ENCODE measurements at places on chromosomes 2 and 18. TPM values are rescaled to one million over a fixed set of nuclear protein-coding genes. Genes with fewer than 3 reads are reported as not detected.
A peak's percentile ranks its signal among the peaks of the same experiment; 100 is the strongest.

DNA sequence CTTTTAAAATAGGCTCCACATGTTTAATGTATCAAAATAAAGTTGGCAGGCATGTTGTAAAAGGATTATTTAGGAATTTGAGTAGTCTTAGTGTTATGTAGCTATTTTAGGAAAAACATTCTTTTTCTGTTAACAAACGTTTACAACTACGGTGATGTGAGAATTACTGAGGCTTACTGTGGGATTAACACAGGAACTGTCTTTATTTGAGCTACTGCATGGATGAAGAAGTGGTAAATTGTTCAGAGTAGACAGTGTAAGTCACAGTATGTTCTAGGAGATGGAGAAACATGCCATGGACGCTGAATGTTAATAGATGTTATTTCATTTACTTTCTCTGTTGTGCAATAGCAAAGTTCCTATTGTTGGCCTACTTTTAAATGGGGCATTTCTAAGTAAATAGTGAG is 1.6 kb downstream of the PPM1B start:
- H3K27ac ChIP-seq, result no peak overlapping the region
- DNase-seq, result peak; percentile 11
- no peaks in the 10 kb centered on the region for H3K36me3 ChIP-seq
- H3K27me3 ChIP-seq, result no peaks in the 10 kb centered on the region
- peak overlapping the region; percentile 97 for H3K4me3 ChIP-seq

Gene CYRIA
- total RNA-seq, result 1.0 TPM

GRCh38 chr2:37365669-37366068 is 21.2 kb downstream of the QPCT start:
- no peak overlapping the region for H3K4me3 ChIP-seq
- DNase-seq, result no peak
- H3K4me1 ChIP-seq, result peaks cover 2% of the 10 kb centered on the region

DNA sequence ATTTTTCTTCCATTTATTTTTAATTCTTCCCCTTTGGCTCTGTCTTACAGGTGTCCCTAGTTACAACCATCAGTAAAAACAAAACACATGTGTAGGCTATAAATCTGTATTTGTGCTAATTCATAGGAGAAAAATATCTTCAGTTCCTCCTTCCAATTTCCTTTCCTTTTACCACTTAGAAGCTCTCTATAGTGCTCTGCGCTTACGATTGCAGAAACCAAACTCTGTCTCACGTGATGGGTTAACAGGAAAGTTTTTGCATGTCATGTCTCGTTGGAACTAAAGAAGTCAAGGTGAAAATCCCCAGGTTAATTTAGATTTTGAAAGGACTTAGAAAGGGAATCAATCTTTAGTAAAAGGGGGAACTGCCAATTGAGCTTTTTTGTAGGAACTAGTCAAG is 1390.5 kb upstream of the ZEB2 start:
- no peak overlapping the region for H3K4me3 ChIP-seq
- no peaks in the 10 kb centered on the region for H3K27me3 ChIP-seq
- no peaks in the 10 kb centered on the region for H3K36me3 ChIP-seq

Gene TMEM198
- total RNA-seq, result 0.79 TPM

DNA sequence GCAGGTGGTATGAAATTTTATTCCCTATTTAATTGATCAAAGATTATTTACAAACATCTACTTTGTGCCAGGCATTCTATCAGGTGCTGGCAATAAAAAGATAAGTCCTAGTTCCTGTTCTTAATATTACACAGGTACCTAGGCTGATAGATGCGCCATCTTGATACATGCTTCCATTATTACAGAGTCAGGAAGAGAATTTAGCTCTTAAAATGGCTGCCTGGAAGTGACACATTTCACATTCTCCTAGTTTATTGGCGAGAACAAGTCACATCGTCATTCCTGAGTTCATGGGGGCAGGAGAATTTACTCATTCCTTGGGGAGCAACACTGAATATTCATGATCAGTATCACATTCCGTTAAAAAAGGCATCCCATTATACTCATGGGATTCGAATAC is 1.1 kb upstream of the DARS1 start:
- H3K4me1 ChIP-seq, result peaks cover 16% of the 10 kb centered on the region
- H3K27me3 ChIP-seq, result no peaks in the 10 kb centered on the region
- no peak overlapping the region for H3K27ac ChIP-seq
- DNase-seq, result no peak

DNA sequence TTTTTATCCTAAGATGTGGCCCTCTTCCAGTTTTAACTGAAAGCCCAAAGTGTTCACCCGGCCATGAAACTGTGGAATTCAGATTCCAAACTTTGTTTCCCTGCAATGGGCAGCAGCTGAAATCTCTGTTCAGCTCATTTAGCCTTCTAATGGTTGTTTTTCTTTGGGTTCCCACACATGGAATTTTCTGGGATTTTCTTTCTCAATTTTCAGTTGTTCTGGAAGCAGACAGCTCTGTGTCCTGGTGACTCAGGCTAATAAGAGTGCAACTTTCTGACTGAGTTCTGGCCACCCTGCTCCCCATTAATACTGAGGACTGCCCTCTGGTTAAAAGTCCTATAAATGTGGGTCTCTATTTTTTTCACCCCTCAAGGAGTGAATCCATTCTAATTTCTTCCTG is 78.5 kb downstream of the PMS1 start:
- no peaks in the 10 kb centered on the region for H3K27me3 ChIP-seq
- H3K36me3 ChIP-seq, result peaks cover 24% of the 10 kb centered on the region
- H3K4me1 ChIP-seq, result no peaks in the 10 kb centered on the region
- no peak for DNase-seq

Gene NCL
- total RNA-seq, result 354 TPM

Gene ALLC
- not detected for total RNA-seq

DNA sequence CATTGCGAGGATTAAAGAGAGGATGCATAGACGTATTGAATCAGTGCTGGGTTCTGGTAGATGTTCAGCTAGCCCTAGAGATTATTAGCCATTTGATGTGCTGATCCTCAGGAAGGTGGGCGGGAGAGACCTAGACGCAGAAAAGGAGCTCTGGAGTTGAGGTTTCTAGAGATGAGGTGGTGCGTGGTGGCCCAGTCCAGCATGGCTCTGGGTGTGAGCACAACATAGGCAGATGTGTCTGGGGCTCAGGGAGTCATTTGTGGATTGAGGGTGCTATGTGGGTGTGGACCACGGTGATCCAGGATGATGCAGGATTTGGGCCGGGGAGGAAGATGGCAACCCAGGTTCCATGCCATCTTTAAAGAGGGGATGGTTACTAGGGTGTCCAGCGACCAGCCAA is 102.1 kb downstream of the NEDD4L start:
- no peaks in the 10 kb centered on the region for H3K36me3 ChIP-seq
- no peaks in the 10 kb centered on the region for H3K27me3 ChIP-seq
- no peak overlapping the region for H3K4me3 ChIP-seq
- H3K4me1 ChIP-seq, result peaks cover 4% of the 10 kb centered on the region
- no peak for DNase-seq

Gene SPIRE1
- total RNA-seq, result 18.4 TPM

Gene RSAD2
- total RNA-seq, result not detected

- no peak overlapping the region for H3K4me3 ChIP-seq
- no peak for DNase-seq
- no peak overlapping the region for H3K27ac ChIP-seq
- H3K36me3 ChIP-seq, result no peaks in the 10 kb centered on the region
- peaks cover 8% of the 10 kb centered on the region for H3K4me1 ChIP-seq
- H3K27me3 ChIP-seq, result peaks cover 6% of the 10 kb centered on the region
These were observed 4.1 kb downstream of the RHBDD1 start for GRCh38 chr2:226839951-226840350.

DNA sequence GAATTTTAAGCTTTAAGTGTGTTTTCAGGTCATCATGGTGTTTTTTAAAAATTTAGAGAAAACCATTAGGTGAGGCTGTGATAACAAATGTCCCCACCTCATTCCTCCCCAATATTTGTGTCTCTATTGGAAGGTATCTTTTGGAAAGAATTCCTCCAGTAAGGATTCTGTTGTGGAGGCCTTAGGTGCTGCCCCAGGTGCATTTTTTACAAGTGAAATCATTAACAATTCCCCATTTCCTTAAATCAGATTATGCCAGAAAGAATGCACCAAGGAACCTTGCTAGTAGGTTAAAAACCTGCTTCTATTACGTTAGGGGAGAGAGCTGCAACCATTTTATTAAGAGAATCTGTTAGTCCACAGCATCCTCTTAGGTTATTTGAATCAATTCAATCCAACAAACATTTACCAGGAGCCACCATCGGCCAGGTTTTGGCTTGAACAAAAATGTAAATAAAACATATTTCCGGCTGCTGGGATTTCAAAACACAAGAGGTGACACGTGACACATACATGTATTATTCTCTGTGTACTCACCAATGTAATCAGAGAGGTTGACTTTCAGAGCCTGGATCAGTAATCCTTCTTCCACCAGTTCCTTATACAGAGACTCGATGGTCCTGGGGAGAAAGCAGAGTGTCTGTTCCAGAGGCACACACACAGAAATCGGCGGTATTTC is 112.5 kb upstream of the ASB18 start:
- no peaks in the 10 kb centered on the region for H3K36me3 ChIP-seq
- no peak overlapping the region for H3K4me3 ChIP-seq
- no peak for DNase-seq
- no peak overlapping the region for H3K27ac ChIP-seq
- no peaks in the 10 kb centered on the region for H3K4me1 ChIP-seq

Gene IMPACT
- 66.5 TPM for total RNA-seq

- no peaks in the 10 kb centered on the region for H3K4me1 ChIP-seq
- no peak for DNase-seq
- no peak overlapping the region for H3K4me3 ChIP-seq
- no peaks in the 10 kb centered on the region for H3K36me3 ChIP-seq
These were observed 946.3 kb upstream of the LRATD1 start for GRCh38 chr2:13686262-13686661.

DNA sequence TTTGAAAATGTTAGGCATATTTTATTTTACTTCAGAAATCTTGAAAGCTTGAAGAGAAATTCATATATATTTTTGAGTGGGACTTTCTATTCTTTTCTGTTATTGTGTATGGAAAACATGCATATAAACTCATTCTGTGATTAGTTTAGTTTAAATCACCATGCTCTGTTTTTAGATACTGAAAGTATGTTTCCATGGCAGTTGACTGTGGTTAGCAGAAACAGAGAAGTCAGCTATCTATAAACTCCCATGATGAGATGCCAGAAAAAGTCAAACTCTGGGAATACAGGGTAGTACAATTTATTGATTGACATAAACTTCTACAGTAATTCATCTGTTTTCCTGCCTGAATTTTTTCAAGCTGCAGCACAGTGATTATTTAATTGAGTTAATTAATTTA is 905.3 kb upstream of the VRK2 start:
- no peak overlapping the region for H3K4me3 ChIP-seq
- no peaks in the 10 kb centered on the region for H3K4me1 ChIP-seq
- DNase-seq, result no peak
- no peak overlapping the region for H3K27ac ChIP-seq

GRCh38 chr2:70258532-70258875 is 567 bp downstream of the PCYOX1 start:
- peak; percentile 59 for DNase-seq
- peak overlapping the region; percentile 58 for H3K4me3 ChIP-seq
- peaks cover 9% of the 10 kb centered on the region for H3K36me3 ChIP-seq
- H3K27me3 ChIP-seq, result no peaks in the 10 kb centered on the region

DNA sequence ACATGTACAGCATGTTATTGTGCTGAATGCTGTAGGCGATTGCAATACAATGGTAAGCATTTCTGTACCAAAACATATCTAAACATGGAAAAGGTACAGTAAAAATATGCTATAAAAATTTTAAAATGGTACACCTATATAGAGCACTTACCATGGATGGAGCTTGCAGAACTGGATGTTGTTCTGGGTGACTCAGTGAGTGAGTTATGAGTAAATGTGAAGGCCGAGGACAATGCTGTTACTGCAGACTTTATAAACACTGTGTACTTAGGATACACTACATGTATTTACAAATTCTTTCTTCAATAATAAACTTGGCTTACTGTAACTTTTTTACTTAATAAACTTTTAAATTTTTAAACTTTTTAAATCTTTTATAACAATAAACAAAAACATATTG is 473.4 kb upstream of the UBE2E3 start:
- H3K4me1 ChIP-seq, result no peaks in the 10 kb centered on the region
- no peak for DNase-seq
- no peak overlapping the region for H3K4me3 ChIP-seq
- H3K27ac ChIP-seq, result no peak overlapping the region

GRCh38 chr2:241040081-241040803 is 41.8 kb downstream of the SNED1 start:
- H3K36me3 ChIP-seq, result no peaks in the 10 kb centered on the region
- no peak for DNase-seq
- peaks cover 14% of the 10 kb centered on the region for H3K4me1 ChIP-seq
- no peak overlapping the region for H3K4me3 ChIP-seq

Measured in neural progenitor cell (in vitro differentiated cells).